ENCODE measurements at places on chromosomes 6 and 20.

- peak; percentile 58 for DNase-seq
These were observed 71.6 kb upstream of the CD93 start for GRCh38 chr20:23157734-23158133.

DNA sequence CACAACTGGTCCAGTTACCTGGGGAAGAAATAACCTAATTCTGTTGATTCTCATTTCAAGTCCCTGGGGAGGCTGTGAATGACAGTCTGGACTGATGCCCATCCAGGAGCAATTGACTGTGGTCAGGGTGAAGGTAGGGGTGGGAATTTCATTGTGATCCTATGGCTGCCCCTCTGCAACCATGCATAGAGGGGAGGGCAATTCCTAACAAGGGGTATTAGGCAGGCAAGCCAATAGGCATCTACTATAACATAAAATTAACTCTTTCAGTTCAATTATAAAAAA, 44.0 kb upstream of the TRAM2 start:
- no peak for DNase-seq

GRCh38 chr6:139336488-139336887, 38.0 kb downstream of the CITED2 start:
- peak; percentile 61 for DNase-seq

DNA sequence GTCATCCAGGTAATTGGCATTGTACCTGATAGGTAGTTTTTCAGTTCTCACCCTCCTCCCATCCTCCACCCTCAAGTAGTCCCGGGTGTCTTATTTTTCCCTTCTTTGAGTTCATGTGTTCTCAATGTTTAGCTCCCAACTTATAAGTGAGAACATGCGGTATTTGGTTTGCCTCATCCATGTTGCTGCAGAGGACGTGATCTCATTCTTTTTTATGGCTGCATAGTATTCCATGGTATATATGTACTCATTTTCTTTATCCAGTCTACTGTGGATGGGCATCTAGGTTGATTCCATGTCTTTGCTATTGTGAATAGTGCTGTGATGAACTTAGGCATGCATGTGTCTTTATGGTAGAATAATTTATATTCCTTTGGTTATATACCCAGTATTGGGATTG, 45.8 kb downstream of the RPRD1B start:
- DNase-seq: no peak

DNA sequence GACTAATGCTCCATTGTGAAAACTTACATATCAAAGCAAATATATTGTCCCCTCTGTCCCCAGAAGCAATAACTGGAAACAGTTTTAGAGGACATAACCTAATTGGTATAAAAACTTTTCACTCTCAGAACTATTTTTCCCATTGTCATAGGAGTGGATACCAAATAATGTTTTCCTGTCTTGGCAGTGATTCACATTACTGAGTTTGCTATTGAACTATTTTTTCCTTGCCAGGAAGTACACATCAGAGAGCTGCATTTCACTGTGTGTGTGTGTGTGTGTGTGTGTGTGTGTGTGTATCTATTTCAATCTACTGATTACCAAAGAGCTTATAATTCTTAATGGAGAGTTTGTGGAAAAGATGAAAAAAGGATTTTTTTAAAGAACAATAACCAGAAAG, 45.4 kb downstream of the AKAP12 start:
- peak; percentile 36 for DNase-seq

DNA sequence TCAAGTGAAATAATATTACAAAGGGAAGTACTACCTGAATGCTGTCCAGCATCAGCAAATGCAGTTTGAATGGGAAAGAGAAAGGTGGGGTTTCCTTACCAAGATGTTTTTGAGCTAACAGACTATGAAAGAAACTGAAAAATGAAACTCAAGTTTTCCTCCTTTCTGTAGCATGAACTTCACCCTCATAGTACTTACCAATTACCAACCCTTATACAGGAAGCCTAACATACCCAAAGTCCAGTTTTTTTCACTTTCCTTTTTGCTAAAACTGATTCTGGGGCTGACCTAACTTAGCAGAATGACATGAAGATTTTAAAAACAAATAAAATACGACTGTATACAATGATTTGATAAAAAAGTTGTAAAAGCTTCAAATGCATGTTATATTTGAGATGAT, 5.2 kb downstream of the ZNFX1 start:
- no peak for DNase-seq

All from epithelial cell of esophagus (primary cell).